ENCODE measurements at places on chromosomes 6 and 20. TPM values are rescaled to one million over a fixed set of nuclear protein-coding genes. Genes with fewer than 3 reads are reported as not detected.

GRCh38 chr6:112169541-112169940 lies 82.2 kb downstream of the FAM229B start:
- DNase-seq = no peak

DNA sequence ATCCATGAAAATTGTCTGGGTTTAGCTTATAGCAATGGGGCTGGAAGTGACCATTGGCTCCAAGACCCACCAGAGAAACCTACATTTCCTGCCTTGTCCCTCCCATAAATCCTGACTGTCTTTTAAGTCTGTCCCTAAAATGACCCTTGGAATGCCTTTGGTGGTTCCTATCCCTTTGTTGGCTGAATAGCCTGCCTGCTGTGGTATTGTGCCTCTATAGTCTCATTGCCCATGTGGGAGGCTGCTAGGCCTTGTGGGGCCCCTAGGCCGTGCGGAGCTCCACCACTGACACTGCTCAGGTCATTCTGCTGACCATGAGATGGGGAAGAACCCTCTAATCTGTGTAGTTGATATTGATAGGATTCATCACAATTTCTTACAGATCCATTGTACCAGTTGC lies 43.3 kb downstream of the SCP2D1 start:
- DNase-seq = no peak

DNA sequence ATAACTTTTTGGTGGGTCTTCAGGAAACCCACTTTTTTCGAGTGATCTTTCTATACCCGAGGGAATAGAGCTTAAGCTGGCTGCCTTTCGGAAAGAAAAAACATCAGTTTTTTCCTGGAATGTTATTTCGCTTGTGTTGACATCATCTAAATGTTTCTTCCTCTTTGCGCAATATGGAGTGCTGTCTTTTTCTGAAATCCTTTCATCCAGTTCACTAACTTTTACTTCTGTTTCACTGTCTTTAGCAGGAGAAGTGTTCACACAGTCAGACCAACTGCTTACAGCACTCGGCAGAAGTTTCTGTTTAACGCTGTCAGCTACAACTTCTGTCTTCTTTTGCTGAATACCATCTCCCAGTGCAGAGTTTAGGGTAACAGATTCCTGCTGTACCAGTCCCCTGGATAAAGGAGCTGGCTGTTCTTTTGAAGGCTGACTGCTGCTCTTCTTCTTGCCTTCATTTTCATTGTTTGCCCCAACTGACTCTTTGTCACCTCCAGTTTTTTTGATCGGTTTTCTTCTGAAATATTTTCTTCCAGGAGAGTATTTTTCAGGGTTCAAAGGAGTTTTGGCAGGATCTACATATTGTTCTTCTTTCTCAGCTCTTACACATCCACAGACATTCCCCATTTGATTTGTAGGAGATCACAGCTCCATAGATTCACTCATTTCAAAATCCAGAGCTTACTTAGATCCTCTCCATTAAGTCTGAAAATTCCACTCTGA lies 50.0 kb upstream of the DST start:
- no peak for DNase-seq

DNA sequence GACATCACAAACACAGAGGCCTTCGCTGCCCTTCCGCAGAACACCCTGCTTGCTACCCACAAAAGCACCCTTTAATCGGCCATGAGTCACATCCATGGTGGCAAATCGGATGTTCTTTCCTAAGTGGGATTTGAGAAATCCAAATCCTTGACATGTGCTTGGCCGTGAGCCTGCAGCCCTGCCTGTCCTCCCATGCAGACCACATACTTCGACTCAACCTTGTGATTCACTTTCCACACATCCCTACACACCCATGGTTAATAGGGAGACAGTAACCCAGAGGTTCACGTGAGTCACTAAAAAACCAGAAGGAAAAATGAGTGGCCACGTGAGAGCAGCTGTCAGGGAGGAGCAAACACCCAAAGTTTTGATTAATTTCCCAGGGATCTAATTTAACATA lies 19.4 kb downstream of the RAMACL start:
- DNase-seq = no peak

GRCh38 chr6:3383525-3383924 lies 73.3 kb downstream of the SLC22A23 start:
- no peak for DNase-seq

- DNase-seq = no peak
These were observed 310.6 kb upstream of the MANEA start for GRCh38 chr6:95266537-95267258.

- DNase-seq = no peak
These were observed 675.9 kb upstream of the CITED2 start for GRCh38 chr6:140050101-140050995.

- no peak for DNase-seq
These were observed 393.8 kb upstream of the IMPG1 start for GRCh38 chr6:76466286-76466685.

- DNase-seq = no peak
These were observed 642 bp downstream of the GZF1 start for GRCh38 chr20:23362392-23363256.

- no peak for DNase-seq
These were observed 25.8 kb upstream of the SLC9A8 start for GRCh38 chr20:49786668-49787370.

DNA sequence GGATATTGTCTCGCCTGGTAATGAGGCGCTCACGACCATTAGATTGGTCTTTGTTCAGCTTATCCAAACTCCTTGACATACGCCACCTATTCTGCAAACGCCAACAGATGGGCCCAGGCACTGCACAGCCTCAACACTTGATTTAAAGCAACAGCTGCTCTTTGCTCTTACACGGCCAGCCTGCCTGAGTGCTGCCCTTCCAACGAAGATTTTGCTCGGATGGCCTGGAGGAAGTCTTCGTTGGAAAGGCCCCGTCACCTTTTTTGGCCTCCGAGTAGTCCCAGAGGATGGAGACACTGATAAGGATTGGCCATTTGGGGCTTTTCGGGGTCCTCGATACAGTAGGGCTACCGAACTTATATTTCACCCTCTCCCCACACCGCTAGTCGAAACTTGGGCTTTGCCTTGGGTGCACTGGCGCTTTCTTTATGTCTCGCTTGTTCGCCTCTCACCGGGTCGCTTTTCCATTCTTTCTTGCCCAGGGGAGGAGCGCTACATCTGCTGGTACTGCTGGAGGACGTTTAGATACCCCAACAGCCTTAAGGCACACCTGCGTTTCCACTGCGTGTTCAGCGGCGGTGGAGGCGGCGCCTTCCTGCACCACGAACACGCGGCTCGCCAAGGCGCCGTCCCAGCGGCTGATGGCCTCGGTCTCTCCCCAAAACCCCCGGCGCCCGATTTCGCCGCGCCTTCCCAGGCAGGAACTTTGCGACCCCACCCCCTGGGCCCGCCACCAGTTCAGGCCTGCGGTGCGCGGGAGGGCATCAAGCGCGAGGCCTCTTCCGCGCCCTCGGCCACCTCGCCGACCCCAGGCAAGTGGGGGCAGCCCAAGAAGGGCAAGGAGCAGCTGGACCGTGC lies 6.1 kb downstream of the PRDM13 start:
- no peak for DNase-seq

- DNase-seq = no peak
These were observed 24.0 kb upstream of the PPP1R3G start for GRCh38 chr6:5061152-5061551.

DNA sequence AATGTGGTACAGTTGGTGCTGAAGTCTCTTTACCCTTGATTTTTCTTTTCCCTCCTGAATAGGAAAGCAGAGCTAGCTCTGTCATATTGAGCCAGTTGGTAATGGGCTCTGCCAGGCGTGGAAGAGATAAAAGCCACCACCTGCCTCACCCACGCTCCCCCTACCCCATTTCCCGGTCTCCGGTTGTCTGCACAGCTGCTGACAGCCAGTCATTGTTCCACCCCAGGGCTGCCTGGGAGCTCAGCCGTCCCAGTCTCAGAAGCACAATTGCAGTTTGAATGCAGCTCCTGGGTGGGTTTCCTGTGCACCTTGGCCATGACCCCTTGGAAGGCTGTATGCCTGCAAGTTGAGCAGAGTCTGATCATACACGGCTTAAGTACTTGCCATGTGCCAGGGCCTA lies 675.2 kb upstream of the FLRT3 start:
- no peak for DNase-seq

- peak; percentile 10 for DNase-seq
These were observed 89.8 kb upstream of the PAX1 start for GRCh38 chr20:21615617-21616080.

GRCh38 chr6:25022140-25022553 lies 86.4 kb upstream of the RIPOR2 start:
- DNase-seq = no peak

Gene GTSF1L
- not detected for total RNA-seq

Gene FAXC
- not detected for total RNA-seq

Data from CD4-positive, alpha-beta T cell (primary cell).